Activated CD4-positive, alpha-beta T cell treated with anti-CD3 and anti-CD28 coated beads for 36 hours (primary cell): ENCODE measurements at places on chromosomes 5 and 9. TPM values are rescaled to one million over a fixed set of nuclear protein-coding genes. Genes with fewer than 3 reads are reported as not detected.

DNA sequence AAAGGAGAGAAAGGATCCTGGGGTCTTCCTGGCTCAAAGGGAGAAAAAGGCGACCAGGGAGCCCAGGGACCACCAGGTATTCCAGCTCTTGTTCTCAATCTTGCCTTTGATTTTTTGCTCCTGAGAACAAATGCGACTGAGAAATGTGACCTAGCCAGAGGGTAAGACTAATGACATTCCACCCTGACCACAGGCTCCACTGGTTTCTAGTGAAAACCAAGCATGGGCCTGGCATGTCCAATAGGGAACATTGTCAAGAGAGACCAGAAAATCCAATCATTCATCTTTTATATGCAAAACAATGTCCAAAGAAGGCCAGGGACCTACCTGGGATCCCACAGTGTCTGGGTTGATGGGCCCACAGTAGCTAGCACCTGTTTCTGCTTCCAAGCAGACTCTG is 50.3 kb upstream of the TGFBR1 start:
- no peak for DNase-seq

DNA sequence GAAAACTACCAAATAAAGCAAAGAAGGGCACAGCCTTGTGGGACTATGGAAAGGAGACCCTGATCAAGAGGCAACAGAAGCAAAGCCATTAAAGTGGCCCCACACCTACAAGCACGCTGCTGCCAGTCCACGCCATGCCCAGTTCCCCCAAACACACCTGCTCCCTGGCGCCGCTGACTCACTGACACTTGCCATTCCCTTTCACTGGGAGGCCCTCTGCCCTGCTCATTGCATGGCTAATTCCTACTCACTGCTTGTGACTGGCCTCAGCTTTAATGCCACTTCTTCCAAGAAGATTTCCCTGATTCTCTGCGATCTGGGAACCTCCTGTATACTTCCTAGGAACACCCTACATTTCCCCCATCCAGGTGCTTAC is 71.2 kb upstream of the TAF1L start:
- DNase-seq = no peak

DNA sequence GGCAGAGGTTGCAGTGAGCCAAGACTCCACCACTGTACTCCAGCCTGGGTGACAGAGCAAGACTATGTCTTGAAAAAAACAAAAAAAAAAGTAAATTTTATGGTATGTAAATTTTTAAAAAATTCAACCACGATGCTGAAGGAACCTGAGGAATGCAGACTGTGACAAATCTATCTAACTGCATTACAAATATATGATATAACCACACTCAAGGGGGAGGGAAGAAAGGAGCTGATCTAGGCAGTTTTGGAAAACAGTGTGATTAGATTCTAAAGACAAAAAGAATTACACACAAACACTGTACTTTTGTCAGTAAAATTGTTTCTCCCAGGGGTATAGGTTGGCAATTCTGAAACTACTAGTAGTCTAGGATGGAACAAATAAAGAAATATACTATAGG is 17.0 kb downstream of the LARS1 start:
- DNase-seq = no peak

DNA sequence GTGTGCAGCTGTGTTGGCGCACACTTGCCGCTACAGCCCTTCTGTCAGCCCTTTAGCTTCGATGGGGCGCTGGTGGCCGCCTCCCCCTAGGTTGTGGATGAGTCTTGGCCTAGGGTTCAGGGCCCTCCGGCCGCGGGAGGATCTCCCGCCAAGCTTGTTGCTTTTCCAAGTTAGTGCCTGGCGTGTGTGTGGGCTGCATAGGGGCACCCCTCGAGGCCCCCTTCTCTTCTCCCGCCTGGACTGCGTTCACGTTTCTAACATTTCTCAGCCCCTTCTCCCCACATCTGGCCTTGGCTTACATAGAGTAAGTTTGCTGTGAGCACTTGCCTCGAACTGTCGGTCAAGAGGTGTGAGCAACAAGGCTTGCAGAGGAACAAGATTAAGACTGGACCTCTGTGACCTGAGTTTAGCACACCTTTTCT is 413 bp upstream of the OXCT1 start:
- DNase-seq = no peak

GRCh38 chr5:104987074-104987473 is 1424.5 kb upstream of the NUDT12 start:
- DNase-seq = no peak

- no peak for DNase-seq
Observed at GRCh38 chr9:136111910-136112309, 6.8 kb downstream of the TMEM250 start.

The CFAP90 gene
- not detected for total RNA-seq

The SMIM3 gene
- 16.8 TPM for total RNA-seq

The OBP2B gene
- not detected for total RNA-seq

The PCDHB10 gene
- not detected for total RNA-seq

The PCDHGA12 gene
- total RNA-seq = 0.07 TPM

The TPPP gene
- total RNA-seq = 0.21 TPM
